Colonic mucosa (tissue), 4 donors: ENCODE measurements at places on chromosomes 16 and 17.

GRCh38 chr16:88655733-88656281 lies 5.0 kb upstream of the CYBA start:
- DNase-seq: no peak

DNA sequence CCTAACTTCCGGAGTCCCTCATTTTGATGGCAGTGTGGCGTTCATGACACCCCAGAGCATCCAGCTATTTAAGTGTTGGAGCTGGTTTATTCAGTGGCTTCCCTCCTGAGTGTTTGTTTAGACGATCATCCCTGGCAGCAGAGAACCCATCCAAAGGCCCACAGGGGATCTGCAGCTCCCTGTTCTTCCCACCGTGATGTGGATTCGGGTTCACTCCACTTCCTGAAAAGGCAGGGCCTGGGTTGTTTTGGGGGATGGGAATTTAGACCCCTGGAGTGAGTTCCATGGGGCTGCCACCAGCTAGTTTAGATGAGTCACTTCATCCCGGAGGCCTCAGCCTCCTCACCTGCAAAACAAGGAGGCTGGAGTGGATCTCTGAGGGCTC lies 2.3 kb downstream of the KSR1 start:
- DNase-seq: no peak

DNA sequence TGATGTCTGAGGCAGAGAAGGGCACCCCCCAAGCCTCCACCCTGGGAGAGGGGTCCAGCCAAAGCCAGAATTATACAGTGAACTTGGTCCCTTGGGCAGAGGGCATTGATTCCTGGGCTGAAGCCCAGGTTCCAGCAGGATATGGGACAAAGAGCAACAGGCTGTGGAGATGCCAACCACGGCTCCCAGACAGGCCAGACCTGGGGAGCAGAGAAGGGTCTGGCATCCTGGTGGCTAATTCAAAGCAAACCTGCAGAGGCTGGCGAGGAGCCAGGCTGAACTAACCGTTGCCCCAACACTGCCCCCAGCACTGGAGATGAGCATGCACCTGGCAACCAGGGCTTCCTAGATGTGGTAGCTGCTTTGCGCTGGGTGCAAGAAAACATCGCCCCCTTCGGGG lies 3.0 kb downstream of the CES3 start:
- DNase-seq: no peak

DNA sequence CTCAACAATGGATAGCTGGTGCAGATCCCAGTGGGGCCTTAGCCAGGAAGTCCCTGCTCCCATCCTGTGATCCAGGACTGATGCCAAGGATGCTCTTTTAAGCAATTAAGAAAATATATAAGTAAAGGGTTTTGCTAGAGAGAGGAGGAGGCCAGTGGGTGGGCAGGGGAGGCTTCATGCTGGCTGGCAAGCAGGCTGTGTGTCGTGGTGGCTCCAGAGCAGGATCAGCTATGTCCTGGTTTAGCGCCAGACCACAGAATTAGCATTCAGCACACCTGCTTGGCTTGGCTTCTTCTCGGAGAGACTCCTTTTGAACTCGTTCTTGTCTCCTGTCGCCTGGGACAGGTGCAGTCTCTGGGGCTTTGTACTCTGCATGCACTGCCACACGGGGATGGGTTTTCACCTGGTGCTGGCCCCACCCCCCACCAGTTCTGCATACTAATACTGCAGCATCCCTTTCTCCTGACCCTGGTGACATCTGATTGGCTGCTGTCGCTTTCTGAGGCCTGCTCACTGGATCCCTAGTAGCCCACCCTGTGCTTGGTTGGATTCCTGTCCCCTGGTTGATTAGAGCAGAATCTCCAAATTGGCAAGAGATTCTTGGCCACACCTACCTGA lies 66.1 kb downstream of the PLD6 start:
- no peak for DNase-seq

DNA sequence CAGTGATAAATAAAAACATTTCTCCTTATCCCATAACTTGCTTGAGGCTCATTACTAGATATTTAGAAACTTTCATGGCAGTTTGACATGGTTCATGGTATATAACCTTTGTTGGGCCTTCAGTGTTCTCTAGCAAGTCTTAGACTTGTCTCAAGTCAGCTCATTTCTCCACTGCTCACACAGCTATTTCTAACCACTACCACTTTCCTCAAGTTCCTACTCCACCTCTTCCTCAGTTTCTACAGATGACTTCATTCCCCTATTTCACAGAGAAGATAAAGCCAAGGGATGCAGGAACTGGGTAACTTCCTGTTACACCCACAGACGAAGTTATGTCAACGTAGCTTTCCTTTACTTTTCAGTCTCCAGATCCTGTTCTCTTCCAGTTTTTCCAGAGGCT lies 23.2 kb downstream of the NLK start:
- no peak for DNase-seq

DNA sequence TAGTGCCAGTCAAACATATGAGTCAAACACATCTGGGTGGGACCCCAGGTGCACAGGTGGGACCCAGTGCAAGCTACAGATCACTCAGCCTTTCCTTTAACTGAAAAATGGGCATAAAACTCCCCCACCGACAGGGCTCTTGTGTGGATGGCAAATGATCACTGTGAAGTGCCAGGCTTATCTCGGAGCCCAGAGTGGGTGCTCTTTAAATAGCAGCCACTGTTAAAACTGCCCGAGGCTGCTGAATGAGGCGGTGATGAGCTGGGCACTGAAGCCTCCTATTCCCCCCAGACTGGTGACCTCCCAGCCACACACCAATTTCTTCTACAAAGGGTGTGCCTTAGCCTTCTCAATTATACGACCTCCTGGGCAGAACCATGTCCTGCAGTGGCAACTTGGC lies 433.8 kb downstream of the SLC39A11 start:
- DNase-seq: no peak

- DNase-seq: no peak
Observed at GRCh38 chr17:63442549-63443035, 3.5 kb downstream of the CYB561 start.

DNA sequence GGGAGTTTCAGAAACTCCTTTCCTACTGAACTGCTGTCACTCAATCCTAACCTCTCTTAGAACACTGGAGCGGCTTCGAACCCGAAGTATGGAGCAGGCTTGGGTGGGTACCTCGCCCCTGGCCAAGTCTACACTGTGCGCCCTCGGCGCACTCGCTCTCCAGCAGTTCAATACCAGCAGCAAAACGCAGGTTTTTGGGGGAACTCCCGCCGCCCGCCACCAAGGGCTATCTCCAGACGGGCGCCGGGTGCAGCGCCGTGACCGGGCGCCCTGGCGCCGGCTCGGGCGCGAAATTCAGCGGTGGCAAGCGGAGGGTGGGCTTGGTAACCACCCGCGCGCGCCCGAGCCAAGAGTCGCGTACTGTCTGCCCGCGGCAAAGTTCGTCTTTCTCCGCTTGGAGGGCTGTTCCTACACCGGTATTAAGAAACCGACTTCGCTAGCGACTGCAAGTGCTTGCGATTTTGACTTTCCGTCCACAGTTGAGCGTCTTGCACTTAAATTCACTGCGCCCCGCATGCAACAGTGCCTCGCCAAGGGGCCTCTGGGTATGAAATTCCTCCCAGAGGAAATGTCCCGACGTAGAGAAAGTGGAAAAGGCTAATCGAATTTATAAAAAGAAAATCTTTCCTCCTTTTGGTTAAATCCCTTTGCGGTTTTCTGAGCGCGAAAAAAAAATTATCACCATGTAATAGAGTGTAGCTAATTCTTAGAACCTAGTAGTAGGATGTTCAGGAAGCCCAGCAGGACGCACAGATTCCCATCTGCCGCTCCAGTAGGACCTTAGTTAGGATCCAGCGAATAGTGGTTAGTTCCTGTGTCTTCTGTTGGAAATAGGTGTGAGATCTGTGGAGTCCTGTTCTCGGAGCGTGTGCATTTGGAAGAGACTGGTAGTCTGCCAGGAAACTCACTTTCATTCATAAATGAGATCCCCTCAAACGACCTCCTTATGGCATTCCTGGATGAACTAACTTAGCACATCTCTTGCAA lies 5.0 kb upstream of the SALL1 start:
- DNase-seq: no peak
